ENCODE measurements at places on chromosomes 3 and 15.

DNA sequence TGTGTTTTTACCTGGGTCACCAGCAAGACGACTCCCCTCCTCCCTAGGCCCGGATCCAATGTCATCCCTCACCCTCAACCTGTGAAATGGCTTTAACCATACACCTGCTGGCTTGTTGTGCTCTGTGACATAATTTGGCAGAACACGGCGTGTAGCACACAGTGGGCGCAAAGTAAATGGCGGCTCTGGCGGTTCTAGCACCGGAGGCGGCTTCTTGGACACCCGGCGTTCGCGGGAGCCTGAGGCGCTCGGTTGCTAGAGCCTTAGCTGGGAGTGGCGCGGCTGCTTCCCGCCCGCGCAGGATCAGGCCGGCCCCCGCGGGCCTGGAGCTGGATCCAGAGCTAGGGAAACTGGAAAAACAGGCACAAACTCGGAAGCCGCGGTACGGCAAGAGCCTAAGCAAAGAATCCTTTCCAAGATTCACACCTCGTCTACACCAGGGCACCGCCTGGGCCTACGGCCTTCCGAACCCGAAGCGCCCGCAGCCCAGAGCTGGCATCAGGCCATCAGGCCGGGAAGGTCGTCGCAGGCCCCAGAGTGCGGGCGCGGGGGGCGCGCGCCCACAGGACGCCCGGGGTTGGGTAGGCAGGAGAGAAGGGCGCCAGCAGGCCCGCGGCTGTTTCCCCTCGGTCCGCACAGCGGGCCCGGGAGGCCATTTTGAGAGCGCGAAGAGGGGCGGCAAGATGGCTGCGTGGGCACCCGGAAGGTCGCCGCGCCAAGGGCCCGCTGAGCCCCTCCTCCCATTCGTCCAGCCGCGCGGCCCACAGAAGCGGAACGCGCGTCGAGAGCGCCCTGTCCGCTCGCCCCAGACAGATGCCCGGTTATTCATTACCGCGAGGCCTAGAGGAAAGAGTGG is 43.9 kb upstream of the POLG start:
- no peak for DNase-seq

DNA sequence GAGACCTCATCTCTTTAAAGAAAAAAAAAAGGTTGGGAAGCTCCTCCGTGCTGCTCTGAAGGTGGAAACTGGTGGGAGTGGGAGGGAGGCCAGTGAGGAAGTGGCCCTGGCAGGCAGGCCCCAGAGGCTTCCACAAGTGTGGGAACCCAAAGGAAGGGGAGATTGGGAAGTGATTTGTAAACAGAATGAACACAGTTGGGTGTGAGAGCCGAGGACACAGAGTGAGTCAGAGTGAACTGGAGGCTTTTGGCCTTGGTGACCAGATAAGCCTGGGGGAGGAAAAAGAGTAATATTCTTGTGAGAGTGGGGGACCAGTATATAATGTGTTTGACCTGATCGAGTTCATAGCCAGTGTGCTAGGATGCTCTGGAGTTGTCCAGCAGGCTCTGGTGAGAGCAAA is 23.0 kb downstream of the MKRN2 start:
- no peak for DNase-seq

- DNase-seq = peak; percentile 78
Measured at GRCh38 chr3:17605032-17605431, 137.4 kb downstream of the TBC1D5 start.

- DNase-seq = no peak
Measured at GRCh38 chr15:25785641-25786025, 77.5 kb downstream of the ATP10A start.

GRCh38 chr15:26050984-26051383 is 187.9 kb upstream of the ATP10A start:
- DNase-seq = no peak

DNA sequence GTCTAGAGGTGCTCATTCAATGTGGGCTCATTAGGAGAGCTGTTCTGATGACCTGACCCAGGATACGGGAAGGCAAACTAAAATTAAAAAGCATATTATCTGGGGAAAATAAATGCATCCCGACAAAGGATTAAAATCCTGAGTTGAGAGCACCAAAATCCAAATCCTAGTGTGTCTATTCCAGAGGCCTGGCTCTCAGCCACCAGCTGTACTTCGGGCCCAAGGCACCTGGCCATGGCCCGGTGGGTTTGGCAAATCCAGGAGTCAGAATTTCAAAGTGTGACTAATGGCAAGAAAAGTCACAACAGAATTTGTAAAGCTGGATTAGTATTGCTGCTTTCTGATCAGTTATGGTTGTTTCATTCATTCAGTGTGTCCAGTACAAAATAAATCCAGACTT is 2.6 kb upstream of the LYSMD4 start:
- DNase-seq = no peak

DNA sequence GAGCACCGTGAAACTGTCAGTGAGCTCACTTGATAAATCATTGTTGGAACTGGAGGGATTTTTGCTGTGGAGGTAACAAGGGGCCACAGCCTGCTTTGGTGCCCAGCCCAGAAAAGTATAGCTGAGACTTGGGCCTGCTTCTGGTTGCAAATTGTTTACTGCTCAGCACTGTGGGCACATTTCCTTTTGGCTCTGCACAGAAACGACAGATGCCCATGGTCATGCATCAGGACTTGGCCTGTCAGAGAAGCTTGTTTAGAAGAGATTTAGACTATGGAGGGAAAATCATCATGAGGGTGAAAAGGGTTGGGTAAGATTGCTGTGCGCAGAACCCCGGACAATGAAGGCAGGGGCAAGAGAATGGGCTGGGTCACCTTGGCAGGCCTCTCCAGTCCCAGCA is 286.1 kb upstream of the CTNNB1 start:
- DNase-seq = no peak

- no peak for DNase-seq
Measured at GRCh38 chr3:56102032-56102431, 366.2 kb downstream of the ERC2 start.

DNA sequence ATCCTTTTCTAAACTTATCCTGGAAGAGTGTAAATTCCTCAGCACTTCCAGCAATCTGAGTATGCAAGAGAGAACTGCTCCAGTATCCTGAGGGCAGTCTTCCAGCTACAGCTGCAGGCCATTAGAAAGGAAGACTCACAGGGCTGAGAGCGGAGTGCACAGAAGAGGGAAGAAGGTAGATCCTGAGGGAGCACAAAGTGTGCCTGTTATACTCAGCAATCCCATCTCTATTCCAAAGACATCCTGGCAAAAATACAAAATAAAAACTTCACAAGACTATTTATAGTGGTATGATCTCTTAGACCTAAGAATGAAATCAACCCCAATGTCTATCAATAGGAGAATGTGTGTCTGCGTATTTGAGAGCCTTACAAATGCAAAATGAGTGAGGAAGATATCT is 292.0 kb downstream of the ZIC1 start:
- DNase-seq = no peak

GRCh38 chr15:58541410-58542087 is 109.8 kb downstream of the LIPC start:
- DNase-seq = no peak

GRCh38 chr3:180617049-180617448 is 15.1 kb downstream of the TTC14 start:
- no peak for DNase-seq

DNA sequence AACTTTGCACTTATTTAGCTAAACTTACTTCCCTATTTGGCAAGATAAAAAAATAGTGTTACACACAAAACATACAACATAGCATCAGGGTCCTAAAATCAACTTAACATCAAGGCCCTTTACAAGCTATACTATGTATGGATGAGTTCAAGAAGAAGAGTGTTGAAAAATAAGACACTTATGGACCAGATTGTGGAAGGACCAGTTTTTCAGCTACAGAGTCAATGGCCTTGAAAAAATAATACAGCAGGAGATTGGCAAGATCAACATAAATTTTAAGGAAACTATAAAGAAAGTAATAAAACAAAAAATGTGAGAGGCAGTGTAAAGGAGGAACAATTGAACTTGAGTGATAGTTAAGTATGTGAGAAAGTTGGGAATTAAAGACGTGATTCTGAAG is 66.3 kb upstream of the BBX start:
- DNase-seq = no peak

GRCh38 chr3:89586256-89586655 is 478.8 kb downstream of the EPHA3 start:
- no peak for DNase-seq

DNA sequence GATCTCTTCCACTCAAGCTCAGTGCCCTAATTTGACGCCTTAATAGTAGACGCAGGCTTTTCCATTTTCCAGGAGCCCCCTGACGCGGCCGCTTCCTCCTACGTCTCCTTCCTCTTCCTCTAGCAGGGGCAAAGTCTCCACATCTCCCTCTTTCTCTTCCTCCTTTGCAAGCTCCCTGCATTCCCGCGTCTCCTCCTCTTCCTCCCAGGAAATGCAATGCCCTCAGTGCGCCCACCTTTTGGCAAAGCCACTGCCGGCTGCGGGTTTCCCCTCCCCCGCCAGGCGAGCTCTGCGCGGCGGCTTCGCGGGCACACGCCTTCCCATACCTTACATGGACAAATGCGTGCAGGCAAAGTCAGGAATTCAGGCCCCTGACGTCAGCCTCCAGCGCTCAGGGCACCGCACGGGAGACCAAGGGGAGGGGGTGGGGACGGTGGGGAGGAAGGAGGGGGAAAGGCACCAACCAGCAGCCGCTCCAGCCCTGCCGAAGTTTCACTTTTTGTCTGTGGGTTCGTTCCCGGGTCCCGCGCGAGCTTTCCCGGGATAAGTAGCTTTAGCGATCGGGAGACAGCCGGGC is 432 bp upstream of the LPP start:
- peak; percentile 92 for DNase-seq

- DNase-seq = no peak
Measured at GRCh38 chr3:159560214-159560979, 428.2 kb upstream of the IL12A start.

DNA sequence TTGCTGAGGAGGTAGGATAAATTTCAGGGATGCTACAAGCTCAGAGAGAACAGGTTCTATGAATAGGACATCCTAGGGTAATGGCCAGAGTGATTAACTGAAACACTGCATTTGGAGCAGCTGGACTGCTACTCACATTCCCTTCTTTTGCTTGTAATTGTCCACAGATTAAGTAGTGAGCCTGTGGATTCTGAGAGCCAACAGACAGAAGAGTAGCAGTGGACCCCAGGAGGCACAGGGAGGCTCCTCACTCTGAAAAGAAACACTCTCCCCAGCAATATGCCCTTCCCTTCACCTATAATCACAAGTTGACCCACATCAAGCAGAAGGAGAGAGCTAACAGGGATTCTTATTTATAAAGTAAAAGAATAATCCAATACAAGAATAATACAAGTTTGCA is 10.6 kb upstream of the RFX7 start:
- DNase-seq = no peak

- peak; percentile 45 for DNase-seq
Measured at GRCh38 chr3:12436514-12437220, 47.6 kb upstream of the TSEN2 start.

Measured in RCC 7860 (cell line).